ENCODE measurements at places on chromosomes 5 and 9.
A peak's percentile ranks its signal among the peaks of the same experiment; 100 is the strongest.

DNA sequence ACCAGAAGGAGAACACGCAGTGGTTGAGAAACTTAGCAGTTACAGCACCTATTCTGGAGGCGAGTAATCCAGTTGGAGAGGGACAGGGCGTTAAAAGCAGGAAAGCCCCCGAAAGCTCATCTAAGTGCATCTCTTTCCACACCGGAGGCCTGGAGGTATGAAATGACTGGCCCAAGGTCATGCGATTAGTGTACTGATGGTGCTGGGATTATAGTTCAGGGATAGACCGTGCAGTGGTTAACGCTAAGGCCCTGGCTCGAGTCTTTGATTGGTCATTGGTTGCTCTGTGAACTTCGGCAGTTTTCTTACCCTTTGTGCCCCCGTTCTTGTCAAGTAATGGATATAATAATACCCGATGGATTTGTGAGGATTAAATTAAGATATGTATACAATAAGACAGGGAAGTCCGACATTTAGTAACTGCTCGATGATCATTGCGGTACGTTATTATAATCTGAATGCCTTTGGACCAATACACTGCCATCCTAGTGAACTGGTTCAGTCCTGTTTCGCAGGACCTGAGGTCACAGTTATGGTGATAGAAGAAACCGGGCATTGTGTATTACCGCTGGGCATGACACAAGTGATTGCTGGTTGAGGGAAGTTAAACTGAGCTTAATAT lies 960 bp downstream of the CANX start:
- DNase-seq, result peak; percentile 41

GRCh38 chr9:122446819-122447484 lies 30.8 kb downstream of the OR1J1 start:
- DNase-seq, result no peak

GRCh38 chr9:118170032-118170955 lies 466.1 kb downstream of the TLR4 start:
- peak; percentile 11 for DNase-seq

- no peak for DNase-seq
Measured at GRCh38 chr5:78779262-78779661, 130.7 kb upstream of the LHFPL2 start.

- no peak for DNase-seq
Measured at GRCh38 chr5:178808886-178809285, 50.9 kb upstream of the ZNF354B start.

DNA sequence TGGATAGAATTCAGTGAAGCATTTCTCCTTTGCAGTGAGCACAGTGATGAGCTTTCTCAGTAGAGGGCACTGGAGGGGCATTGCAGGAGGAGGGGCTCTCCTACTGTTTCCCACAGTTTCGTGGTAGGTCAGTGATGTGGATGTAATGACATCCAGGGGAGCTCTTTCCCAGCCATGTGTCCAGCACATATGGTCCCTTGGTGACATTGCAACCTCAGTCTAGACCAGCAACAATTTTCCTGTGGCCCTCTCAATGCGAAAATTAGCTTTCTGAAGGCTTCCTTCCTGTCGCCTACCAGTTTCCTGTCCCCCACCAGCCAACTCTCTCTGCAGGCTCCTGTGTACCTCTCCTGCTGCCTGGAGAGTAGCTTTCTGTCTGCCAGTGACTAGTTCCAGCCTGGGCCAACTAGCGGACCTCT lies 6.9 kb upstream of the PDCL start:
- no peak for DNase-seq

- DNase-seq, result no peak
Measured at GRCh38 chr9:93045521-93045920, 13.0 kb upstream of the SUSD3 start.

DNA sequence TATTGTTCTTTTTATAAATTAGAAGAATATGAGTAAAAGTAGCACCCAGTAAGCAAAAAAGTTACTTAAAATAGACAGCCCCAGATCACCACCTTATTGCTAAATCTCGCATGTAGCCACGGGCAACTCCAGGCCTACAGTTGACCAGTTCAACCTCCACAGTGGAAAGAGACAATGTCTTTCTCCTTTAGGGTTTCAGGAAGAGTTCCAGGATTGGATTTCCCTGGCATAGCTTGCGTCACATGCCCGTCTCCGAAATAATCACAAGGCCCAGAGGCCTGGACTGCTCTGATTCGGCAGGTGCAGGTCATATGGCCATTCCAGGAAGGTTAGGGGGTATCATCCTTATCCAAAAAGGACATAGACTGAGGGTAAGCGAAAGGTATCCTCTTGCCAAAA lies 9.9 kb upstream of the PFDN1 start:
- no peak for DNase-seq

- no peak for DNase-seq
Measured at GRCh38 chr9:92066168-92066567, 49.0 kb downstream of the SPTLC1 start.

DNA sequence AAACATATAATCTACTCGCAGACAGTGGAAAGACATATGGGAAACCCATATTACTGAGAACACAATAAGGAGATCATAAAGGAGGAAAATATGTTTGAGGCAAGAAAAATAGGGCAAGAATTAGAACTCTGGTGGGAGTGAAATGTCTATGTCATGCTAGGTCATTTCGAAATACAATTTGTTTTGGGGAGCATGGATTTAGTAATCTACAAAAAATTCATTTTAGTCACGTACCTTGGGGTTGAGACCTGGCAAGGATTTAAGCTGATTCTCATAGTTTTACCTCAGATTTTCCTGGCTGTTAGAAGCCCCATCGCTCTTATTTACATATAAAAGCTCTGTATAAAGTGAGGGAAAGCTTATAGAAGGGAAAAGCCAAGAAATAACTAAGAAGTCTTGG lies 11.5 kb upstream of the CSNK1G3 start:
- DNase-seq, result no peak

DNA sequence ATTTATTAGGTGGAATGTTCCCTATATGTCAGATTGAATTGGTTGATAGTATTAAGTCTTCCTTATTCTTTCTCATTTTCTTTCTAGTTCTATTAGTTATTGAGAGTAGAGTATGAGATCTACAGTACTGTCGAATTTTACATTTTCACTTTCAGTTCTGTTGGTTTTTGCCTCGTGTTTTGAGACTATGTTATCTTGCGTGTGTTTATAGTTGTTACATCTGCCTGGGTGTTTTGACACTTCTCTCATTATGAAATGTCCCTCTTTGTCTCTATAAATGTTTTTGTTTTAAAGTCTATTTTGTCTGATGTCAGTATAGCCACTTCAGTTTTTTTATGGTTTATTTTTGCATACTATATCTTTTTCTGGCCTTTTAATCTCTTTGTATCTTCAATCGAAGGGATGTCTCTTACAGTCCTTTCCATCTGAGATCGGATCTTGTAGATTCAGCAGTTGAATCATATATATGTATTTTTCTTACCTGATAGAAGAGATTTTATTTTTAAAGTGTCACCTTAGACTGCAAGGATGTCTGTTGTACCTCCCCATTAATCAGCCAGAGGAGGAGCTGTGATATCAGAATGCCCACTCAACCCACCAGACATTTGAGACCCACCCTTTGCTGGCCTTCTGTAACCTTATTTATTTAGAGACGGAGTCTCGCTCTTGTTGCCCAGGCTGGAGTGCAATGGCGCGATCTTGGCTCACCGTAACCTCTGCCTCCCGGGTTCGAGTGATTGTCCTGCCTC lies 20.7 kb downstream of the EHMT1 start:
- DNase-seq, result no peak

DNA sequence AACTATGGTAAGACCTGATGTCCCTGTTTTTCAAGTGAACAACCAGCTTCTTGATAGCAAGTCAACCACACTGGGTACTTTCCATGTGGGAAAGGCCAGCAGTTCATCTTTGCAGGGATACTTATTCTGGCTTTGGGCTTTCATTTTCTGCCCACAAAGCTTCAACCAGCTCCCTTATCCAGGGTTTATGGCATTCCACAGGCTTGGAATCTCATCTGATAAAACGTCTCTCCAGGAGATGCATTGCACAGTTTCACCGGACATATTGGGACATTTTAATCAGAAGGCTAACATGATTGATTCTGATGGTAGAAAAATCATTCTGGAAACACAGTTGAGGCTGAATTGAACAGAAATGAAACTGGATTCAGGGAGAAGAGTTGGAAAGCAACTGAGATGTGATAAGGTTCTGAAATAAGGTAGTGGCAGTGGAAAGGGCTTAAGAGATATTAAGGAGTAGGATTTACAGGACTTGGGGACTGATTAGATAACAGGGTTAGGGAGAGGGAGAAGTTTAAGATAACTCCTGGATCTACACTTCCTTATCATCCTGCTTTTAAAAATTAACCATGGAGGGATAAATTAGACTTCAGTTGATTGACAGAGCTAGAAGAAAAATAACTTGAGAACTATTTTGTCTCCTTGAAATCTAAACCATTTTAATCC lies 195.8 kb upstream of the FBXL7 start:
- no peak for DNase-seq

GRCh38 chr5:140365282-140365681 lies 5.3 kb downstream of the SLC4A9 start:
- DNase-seq, result no peak

DNA sequence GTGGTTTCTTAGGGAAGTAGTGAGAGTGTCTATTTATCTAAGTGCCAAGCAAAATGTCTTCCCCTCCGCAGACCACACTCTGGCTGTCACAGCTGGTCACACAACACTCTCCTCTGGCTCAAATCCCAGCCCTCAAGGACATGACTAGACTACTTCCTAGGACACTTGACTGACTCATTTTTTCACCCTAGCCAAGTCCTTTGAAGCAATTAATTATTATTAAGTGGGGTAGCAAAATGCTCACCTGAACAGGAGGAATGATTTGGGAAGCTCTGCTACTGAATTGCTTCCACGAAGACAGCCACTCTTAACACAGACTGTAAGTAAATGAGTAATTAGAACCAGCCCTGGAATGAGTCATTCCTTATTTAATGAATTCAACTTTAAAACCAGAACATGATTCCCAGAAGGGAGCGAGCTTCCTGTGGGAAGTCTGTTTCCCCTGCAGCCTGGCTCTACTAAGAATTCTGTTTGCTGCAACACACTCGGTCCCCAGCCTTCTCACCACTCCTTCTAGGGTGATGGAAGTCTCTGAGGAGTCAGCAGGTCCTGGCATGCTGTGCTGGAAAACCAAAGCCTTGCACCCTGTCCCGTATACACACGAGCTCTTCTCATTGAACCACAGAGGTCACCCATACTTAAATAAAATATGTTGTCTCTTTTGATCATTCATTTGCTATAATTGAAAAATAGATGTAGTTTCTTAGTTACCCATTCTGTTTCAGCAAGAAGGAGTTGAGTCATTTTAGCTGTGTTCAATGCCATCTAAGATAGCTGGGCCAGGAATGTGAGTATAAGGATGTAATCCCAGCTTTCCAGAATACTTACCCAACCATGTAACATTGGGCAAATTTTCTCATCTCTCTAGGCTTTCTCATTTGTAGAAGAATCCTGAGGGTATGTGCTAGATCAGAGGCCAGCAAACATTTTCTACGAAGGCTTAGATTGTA lies 218.6 kb upstream of the RASEF start:
- DNase-seq, result no peak

- no peak for DNase-seq
Measured at GRCh38 chr9:71783120-71783523, 14.8 kb upstream of the CEMIP2 start.

- peak; percentile 66 for DNase-seq
Measured at GRCh38 chr5:179668391-179668790, 12.4 kb downstream of the CBY3 start.

DNA sequence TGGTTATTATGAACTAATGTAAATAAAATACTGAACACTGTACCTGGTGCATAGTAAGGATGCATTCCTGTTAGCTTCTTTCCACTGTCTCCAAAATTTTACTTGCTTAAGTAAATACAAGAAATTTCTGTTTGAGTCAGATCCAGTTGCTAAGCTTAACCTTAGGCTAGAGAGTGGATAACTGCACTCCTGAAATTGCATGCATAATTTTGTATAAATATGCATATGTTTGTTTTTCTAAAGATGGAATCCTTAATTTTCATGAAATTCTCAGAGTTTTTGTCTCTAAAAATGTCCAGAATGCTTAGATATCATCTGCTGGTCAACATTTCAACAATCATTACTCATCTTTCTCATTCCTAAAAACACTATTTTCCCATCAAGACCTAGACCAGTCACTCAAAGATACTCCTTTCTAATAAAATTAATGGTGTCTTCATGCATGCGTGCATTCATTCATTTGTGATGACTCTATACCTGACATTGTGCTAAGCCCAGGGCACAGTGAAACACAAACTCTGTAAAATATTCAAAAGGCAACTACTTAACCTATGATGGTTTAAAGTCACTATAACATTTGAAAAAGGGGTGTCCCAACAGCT lies 284.8 kb downstream of the SEC61B start:
- DNase-seq, result no peak

DNA sequence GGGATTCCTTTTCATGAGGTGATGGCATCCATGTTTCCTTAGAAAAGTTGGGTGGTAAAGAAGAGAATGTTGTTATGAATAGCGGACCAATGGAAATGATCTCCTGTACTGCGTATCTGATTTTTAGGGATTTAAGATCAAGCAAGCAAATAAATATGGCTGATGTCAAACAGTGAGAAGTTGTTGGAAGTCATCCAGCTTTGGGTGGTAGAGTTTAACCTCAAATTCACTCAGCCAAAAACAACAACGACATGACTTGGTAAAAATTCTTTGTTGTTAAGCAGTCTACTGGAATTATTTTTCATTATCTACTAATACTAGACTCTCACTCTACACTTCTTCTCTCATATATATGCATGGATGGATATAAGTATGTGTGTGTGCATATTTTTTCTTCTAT lies 426.5 kb downstream of the CTNND2 start:
- no peak for DNase-seq

DNA sequence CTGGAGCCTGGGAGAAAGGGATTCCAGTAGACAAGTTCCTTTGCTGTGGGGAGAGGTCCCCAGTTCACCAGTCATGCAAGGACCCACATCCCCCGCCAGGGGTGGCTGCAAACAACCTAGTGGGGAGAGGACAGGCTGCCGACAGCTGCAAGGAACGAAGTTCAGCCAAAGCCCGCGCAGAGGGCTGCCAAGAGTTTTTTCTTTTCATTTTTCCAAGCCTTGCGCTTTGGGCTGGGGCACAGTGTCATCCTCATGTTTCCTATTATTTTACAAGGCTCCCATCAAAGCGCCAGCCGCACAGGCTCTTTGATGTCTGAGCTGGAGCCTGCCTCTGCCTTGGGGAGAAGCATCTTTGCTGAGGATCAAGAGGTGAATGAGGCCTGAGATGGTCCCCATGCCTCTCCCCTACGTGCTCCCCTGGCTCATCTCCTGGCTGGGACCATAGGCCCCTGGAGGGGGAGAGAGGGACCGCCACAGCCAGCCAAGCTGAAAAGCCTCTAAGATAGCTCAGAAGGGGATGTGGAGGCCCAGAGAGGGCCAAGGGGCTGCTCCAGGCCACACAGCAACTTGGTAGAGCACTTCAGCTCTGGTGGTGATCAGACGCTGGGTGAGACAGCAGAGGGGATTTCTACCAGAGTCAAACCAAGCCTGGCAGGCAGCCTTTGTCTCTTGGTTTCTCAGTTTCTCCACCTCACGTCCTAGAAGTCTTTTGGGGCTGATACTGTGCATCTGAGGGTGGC lies 50.4 kb upstream of the SYNPO start:
- peak; percentile 79 for DNase-seq

- DNase-seq, result peak; percentile 34
Measured at GRCh38 chr9:19409401-19410194, 789 bp downstream of the ACER2 start.
